ENCODE measurements at places on chromosomes 16 and 17.

DNA sequence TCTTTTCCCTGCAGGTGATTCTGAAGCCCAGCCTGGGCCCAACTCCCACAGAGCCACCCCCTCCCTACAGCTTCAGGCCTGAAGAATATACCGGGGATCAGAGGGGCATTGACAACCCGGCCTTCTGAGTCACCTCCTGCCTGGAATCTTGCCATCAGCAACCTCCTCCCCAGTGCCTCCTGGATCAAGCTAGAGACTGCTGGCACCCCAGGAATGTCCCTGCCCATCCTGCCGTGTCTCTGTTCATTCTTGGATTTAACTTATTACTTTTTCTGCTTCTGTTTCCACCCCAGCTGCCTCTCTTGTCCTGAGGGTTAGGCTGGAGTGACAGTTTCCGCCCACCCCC is 4.9 kb downstream of the TMEM92 start:
- no peak for DNase-seq

DNA sequence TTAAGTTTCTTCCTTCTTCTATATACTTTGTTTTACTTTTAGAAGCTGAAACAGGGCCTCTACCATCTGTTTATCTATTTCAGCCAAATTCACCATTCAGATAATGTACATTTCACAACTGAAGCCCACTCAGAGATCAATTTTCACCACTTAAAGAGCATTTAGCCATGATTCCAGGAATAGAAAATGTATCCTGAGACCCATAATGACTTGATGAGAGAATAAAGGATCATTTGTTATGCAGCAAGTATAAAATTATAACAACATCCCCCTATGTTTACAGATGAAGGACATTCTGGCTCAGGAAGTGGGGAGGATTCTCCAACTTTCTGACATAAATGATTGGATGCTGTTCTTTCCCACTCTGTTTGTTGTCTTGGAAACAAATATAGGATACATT is 962.1 kb upstream of the EEF2KMT start:
- no peak for DNase-seq

DNA sequence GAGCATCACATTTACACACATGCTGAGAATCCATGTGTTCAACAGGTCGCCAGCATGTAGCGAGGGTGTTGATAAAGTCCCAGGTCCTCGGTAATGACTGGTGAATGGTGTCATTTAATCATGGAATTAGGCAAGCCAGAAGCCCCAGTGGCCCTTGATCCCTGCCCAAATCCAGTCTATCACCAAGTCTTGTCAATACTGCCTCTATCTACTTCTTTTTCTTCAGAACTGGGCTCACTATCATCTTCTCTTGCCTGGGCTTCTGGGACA is 31.3 kb upstream of the MED13 start:
- no peak for DNase-seq

DNA sequence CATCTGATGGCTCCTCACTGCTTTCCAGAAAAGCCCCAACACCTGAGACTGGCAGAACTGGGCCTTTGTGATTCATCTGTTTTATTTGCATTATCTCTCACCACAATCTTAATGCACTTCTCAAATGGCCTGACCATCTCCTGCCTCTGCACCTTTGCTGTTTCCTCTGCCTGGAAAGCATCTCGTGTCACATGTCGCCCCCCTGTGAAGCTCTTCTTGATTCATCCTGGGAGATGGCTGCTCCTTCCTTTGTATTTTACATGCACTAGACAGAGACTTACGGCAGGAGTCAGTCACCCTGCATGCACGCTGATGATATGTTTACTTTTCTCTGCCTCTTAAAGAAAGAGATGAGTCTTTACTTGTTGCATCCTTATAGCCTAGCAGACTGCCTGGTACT is 30.0 kb downstream of the HNF1B start:
- DNase-seq: no peak

- DNase-seq: no peak
Observed at GRCh38 chr16:67063008-67063407, 34.1 kb downstream of the CBFB start.

- no peak for DNase-seq
Observed at GRCh38 chr17:62999736-63000135, 33.7 kb downstream of the TANC2 start.

- DNase-seq: no peak
Observed at GRCh38 chr17:45367216-45367615, 50.4 kb upstream of the MAP3K14 start.
